ENCODE measurements at places on chromosomes 3 and 15.

- no peak for DNase-seq
Measured at GRCh38 chr15:52056001-52056400, 37.0 kb downstream of the MAPK6 start.

GRCh38 chr15:84782346-84782745 lies 34.0 kb downstream of the ZNF592 start:
- DNase-seq = no peak

GRCh38 chr3:71885006-71885405 lies 100.1 kb upstream of the PROK2 start:
- no peak for DNase-seq

DNA sequence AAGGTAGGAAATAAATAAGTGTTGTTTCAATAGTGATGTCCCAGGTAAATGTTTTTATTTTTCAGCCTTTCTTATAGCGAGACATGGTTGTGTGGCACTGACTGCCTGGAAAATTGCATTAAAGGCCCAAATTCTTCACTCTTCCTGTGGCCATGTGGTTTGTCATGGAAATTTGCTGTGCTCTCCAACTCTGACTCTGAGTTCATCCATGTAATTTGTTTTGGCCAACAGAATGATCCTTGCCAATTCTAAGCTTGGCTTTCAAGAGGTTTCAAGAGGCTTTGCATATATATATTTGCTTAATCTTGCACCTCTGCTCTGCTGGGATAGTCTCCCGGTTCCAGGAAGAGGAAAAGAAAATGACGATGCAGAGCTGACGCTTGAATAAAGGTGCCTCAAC lies 107.5 kb upstream of the ARHGEF26 start:
- no peak for DNase-seq

GRCh38 chr3:123757281-123757940 lies 126.7 kb downstream of the MYLK start:
- DNase-seq = peak; percentile 23

- DNase-seq = no peak
Measured at GRCh38 chr3:174862101-174862500, 3.0 kb downstream of the NAALADL2 start.

GRCh38 chr3:45980819-45981218 lies 14.8 kb downstream of the FYCO1 start:
- no peak for DNase-seq

- no peak for DNase-seq
Measured at GRCh38 chr3:128004661-128005060, 47.6 kb upstream of the SEC61A1 start.

- no peak for DNase-seq
Measured at GRCh38 chr3:64111083-64111482, 87.8 kb upstream of the PSMD6 start.

GRCh38 chr15:80773792-80774352 lies 5.3 kb upstream of the CEMIP start:
- no peak for DNase-seq

DNA sequence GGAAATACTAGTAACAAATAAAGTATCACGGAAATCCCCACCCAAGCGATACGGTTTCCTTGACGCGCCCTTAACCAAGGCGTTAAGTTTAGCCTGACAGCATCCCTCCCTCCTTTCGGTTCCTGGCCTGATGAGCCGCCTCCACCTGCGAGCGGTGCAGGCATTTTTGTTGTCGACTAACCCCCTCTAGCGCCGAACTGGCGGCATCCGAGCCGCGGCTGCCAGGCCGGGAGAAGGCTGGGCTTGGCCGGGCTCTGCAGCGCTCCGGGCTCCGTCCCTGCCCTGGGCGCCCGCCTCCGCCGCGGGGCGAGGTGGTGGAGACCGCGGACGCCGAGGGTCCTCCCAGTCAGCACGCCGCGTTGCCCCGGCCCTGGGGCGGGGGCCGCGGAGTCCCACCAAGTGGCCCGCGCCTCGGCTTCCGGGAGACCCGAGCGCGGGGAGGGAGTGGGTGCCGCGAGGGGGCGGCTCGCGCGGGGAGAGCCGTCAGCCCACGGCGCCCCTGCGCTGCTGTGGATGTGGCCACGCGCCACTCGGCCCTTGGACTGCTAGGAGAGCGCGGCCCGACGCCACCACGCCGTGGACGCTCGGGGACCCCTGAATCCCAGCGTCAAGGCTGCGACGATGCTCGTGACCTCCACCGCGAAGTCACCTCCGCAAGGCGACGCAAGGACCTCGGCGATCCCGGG lies 1.1 kb upstream of the EPHA6 start:
- peak; percentile 54 for DNase-seq

DNA sequence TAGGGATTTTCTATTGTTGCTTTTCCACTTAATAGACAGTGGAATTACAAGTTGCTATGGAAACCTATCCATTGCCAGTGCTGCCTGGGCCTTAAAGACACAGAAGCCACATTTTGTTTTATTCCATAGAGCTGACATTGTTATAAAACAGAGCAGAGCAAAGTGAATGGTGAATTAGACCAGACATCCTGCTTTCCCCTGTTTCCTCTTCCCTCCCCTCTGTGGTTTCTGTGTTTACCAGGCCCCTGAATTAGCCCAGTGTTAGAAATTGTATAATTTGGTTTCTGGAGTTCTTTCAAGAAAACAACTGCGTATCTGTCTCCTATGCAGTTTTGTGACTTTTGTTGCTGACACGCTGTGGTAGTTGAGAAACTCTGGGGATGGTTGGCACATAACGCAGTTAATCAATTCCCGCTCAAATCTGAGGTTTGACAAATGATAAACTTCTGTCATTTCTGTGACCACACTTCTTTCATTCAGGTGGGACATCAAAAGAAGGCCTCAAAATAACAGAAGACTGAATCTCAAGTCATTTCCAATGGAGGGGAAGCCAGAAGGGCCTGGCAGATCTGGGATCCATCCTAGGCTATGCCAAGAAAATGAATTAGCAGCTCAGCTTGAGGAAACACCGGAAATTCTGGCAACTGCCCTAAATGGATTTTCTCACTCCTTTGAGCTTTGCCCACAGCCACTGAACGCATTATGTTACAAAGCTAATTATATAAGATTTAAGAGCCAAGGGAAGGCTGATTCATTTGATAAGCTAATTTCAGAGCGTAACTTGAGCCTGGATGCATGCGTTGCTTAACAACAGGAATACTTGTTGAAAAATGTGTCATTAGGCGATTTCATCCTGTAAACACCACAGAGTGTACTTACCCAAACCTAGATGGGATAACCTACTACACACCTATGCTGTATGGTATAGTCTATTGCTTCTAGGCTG lies 46.9 kb downstream of the NR1D2 start:
- DNase-seq = no peak

GRCh38 chr3:131658771-131659170 lies 156.0 kb upstream of the MRPL3 start:
- no peak for DNase-seq

DNA sequence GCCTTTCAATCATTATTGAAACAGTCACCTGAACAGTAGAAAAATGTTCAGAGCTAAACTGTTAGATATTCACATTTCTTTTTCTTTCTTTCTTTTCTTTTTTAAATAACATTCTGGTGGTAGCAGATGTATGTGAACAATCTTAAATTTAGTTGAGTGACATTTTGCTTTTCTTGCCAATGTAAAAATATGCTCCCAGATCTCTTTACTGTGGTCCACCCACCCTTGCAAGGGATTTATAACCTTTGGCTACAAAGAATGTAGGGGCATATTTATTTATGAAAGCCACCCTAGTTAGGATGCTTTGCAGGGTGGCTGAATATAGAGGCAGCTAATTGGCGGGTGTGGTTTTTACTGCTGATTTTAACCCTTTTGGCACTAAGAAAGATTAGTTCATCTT lies 473.9 kb downstream of the MFSD1 start:
- DNase-seq = no peak

- DNase-seq = no peak
Measured at GRCh38 chr3:162353414-162353813, 856.8 kb downstream of the OTOL1 start.

GRCh38 chr3:65128346-65128745 lies 440.5 kb upstream of the ADAMTS9 start:
- no peak for DNase-seq

DNA sequence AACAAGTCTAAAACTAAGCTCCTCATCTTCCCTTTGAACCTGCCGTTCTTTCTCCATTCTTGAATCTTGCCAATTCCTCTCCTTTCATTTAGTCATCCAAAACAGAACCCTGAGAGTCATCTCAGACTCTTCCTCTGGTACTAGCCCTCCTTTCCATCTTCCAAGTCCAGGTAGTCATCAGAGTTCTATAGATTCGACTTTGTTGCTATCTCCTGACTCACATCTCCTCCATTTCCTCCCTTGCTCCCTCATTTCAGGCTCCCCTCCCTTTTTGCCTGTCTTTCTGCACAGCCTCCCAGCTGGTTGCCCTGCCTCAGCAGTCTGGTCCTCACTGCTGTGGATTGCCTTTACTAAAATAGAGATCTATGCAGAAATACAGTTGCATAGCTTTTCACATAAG lies 4.7 kb downstream of the ATG7 start:
- no peak for DNase-seq
